Activated gamma-delta T cell (primary cell): ENCODE measurements at places on chromosomes 6 and 20.

DNA sequence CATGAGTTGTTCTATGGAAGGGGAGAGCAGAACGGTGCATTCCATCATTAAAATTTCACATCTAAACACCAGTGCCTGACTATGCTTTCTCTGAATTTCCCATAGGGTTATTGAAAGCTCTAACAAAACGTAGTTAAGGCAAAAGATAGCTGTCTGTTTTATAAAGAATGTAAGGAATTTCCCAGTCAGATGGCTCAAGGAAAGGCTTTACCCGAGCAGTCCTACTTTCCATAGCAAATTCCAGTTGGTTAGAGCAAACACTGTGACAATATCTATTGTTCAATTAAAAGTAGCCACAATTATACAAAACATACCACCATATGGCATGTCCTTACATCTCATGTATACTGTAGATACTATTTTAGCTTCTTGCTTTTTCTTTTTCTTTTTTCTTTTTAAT lies 1059.5 kb upstream of the FLRT3 start:
- DNase-seq: no peak

DNA sequence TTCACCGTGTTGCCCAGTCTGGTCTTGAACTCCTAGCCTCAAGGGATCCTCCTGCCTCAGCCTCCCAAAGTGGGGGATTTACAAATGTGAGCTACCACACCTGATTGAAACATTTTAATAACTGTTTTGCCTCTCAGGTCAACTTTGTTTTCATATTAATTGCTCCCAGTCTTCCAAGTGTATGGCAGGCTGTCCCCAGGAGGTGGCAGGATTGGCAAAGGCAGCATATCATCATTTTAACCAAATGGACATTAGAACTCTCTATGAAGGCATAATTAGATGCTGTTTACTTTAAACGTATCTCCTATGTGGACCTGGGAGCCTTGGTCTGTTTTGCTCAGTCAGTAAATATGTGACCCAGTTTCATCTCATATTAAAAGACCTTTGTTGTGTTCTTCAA lies 59.2 kb upstream of the CSE1L start:
- no peak for DNase-seq

GRCh38 chr6:92114797-92115196 lies 1304.6 kb downstream of the EPHA7 start:
- no peak for DNase-seq

- DNase-seq: no peak
Observed at GRCh38 chr20:48599748-48600469, 227.9 kb downstream of the PREX1 start.

DNA sequence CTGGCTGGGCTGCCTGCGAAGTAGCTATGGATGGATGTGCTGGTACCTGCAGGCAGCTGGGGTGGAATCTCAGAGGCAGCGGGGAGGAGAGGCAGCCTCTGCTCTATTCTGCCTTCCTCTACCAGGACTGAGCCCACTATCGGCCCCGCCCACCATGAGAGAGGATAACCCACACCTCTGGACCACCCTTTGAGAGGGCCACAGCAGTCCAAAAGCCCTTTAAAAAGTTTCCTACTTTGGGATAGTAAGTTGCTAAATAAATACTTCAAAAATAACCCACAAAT lies 36.1 kb downstream of the EZR start:
- DNase-seq: no peak

DNA sequence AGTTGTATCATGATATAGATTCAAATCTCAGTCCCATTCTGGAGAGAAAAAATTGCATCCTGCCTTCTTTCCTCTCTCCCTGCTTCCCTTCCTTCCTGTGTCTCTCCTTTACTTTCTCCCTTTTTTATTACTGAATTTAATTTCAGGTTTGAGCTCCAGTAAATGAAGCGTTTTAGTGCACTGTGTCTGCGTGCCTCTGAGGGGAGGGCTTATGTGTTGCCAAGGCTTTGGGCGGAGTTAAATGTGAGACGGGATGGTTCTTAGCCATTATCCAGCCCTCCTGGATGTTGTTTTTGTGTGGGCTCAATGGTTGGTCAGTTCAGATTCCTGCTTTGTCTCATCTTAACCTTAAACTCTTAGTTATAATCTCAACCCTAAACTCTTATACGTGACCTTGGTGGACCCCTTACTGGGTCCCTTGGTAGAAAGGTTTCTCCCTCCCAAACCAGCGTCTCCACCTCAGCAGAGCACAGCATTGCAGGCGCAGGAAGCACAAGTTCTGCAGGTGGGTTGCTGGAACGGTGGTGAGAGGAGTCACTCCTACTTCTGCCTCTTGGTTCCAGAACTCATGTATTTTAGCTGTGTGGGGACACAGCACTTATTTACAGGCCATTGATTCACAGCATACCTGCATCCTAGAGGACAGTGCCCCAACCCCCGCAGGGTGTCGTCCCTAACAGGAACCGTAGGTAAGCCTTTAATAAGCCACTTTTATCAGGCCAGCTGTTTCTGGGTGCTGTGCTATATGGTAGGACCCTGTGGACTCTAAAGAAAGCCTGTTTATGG lies 68.5 kb downstream of the DNAH8 start:
- DNase-seq: no peak

GRCh38 chr6:30154709-30155519 lies 6.1 kb downstream of the TRIM10 start:
- DNase-seq: no peak
